Activated T-cell treated with anti-CD3 and anti-CD28 coated beads, Interleukin-2, amount 50 U/mL, for 1 hour (primary cell): ENCODE measurements at places on chromosomes 3 and 15.
A peak's percentile ranks its signal among the peaks of the same experiment; 100 is the strongest.

DNA sequence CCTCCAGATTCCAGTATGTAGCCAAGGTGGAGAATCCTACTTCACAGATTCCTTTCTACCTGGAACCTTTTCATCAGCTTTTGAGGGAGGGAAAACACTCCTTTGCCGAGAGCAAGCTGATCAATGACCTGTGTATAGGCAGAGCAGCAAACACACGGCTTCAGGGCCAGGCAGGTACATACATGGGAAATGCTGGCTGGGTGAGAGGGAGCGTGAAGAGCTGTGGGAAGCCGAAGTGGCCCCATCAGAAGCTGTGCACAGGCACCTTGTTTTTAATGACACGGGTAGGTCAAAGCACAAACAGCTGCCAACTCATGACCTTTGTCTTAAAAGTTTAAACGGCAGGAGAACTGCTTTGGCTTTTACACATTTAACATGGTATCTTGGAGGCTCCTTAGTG lies 25.3 kb downstream of the STARD5 start:
- DNase-seq: no peak

- DNase-seq: no peak
Measured at GRCh38 chr15:98568382-98569017, 79.8 kb upstream of the IGF1R start.

DNA sequence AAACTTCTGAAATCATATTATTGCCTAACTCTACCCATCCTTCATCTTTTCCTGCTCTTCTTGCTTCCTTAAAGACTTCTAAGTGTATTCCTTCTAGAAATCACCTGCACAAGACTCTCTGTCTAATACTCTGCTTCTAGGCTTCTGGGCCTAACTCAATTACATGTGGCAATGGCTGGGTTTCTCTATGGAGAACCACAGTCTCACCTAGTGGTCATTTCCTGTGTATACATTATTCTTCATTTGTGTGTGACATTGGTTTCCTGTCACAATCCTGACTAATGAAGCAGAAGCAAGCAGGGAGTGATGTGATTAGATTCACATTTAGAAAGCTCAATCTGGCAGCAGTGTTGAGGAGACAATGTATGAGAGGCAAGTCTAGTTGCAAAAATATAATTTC lies 16.9 kb upstream of the CLDN1 start:
- DNase-seq: no peak

GRCh38 chr15:28289694-28290463 lies 32.1 kb downstream of the HERC2 start:
- DNase-seq: no peak

- DNase-seq: no peak
Measured at GRCh38 chr15:78536134-78536533, 4.1 kb upstream of the PSMA4 start.

DNA sequence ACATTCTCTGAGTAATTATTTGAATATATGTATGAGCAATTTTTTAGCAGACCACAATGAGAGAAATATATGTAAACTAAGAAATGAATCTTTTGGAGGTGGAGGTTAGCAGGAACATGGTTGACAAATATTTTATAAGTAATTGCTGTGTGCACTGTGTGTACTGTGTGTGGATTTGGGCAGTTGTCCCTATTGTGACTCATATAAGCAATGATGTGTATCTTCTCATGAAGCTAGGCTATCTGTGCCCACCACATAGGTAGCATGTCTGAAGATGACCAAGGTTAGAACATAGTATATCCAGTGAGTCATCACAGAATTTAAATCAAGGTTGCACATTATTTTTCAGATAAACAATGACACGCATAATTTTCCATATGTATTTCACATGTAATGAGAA lies 713.9 kb upstream of the GBE1 start:
- DNase-seq: no peak

DNA sequence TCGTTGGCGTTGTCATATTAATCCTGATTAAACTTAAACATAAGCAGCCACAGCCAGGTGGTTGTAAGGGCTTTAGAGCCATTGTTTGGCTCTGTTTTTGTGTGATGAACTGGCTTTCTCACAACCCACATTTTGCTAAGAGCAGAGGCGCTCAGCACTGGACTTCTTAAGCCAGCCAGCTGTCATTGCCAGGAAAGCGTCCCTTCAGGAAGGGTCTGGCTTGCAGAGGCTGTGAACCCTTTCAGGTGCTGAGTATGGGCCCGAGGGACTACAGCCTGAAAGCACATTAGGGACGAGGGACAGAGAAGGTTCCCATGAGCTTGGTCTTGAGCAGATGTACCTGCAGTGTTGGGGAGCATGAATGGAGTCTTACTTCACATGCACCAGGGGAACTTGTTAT lies 112.3 kb downstream of the CHCHD6 start:
- no peak for DNase-seq

- DNase-seq: no peak
Measured at GRCh38 chr3:60528651-60529050, 722.6 kb downstream of the FHIT start.

GRCh38 chr15:74906067-74906449 lies 593 bp downstream of the FAM219B start:
- DNase-seq: no peak

DNA sequence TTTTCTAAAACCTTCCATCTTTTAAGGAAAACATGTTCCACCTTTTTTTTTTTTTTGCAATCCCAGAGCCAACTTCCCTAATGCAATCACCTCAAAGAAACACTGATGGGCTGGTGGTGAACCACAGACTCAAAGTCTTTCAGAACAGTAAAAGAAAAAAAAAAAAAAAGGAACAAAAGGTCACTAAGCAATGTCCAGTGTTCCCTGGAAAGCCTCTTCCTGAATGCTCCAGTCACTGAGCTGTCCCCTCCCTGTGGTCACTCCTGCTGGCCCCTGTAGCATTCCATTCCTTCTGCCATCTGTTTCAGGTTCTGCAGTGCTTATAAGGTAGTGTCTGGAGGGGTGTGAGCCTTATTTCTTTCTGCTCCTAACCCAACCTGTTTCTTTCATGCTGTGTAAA lies 53.3 kb downstream of the AAGAB start:
- DNase-seq: no peak

GRCh38 chr3:134641671-134642300 lies 9.0 kb downstream of the KY start:
- no peak for DNase-seq

- DNase-seq: no peak
Measured at GRCh38 chr15:36810656-36811449, 231.4 kb downstream of the CDIN1 start.

DNA sequence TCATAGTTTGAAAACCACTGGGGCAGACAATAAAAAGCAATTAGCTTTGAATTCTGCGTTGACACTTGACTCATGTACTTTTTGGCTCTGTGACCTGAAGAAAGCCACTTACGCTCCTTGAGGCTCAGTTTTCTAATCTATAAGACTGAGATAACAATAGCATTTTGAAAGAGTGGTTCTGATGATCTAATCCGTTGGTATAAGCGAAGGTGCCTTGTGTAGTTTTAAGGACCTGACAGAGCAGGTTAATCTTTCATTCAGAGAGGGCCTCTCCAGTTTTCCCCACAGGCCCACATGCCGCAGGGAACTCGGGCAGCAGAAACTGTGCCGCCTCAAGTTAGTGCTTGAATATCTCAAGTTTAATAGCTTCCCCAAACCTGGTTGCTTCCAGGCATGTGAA lies 306.0 kb upstream of the GBE1 start:
- DNase-seq: no peak

DNA sequence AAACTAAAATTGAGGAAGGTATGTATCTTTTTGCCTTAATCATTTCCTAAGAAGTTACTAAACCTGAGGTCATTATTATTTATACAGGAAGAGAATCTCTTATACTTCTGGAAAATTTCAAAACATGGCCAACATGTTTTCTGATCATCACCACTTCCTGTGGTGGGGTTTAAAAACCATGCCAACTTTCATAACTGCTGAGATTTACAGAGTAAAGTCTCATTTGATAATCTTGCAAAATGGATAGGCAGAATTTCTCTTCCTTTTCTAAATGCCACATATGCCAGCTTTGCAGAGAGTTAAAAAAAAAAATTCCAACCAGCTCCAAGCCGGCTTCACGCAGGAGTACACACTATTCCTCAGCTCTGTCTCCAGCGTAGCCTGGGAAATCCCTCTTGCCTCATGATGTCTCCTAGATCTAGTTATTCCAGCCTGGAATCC lies 124.3 kb upstream of the SPRED1 start:
- no peak for DNase-seq

DNA sequence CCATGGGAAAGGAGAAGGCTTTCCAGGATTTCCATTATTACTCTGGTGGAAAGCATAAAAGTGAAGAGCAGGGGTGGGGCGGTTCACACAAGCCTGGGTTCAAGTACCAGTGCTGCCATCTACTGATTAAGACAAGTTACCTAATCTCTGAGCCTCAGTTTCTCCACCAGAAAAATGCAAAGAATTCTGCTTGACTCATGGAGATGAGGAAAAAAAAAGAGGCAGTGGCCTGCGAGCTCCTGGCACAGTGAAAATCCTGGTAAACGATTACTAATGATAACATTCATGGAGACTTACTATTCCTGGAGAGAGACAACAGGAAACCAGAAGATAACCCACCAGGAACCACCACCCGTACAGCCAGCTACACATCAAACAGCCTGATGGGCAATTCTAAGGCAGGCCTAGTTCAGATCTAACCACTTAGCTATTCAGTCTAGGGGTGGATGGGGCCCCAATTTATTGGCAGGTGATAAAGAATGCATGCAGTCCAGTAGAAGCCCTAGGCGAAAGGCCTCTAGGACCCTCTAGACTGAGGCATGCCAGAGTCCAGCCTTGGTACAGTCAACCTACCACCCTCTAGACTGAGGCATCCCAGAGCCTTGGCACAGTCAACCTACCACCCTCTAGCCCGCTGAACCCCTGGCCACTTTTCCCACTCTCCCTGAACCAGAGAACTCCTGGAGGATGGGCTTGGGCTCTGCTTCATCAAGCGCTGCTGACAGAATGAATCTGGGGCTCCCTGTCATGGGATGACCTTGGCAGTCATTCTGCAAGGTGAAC lies 2.5 kb downstream of the AMOTL2 start:
- DNase-seq: no peak

GRCh38 chr3:129045675-129046036 lies 14.9 kb upstream of the GP9 start:
- DNase-seq: peak; percentile 65

DNA sequence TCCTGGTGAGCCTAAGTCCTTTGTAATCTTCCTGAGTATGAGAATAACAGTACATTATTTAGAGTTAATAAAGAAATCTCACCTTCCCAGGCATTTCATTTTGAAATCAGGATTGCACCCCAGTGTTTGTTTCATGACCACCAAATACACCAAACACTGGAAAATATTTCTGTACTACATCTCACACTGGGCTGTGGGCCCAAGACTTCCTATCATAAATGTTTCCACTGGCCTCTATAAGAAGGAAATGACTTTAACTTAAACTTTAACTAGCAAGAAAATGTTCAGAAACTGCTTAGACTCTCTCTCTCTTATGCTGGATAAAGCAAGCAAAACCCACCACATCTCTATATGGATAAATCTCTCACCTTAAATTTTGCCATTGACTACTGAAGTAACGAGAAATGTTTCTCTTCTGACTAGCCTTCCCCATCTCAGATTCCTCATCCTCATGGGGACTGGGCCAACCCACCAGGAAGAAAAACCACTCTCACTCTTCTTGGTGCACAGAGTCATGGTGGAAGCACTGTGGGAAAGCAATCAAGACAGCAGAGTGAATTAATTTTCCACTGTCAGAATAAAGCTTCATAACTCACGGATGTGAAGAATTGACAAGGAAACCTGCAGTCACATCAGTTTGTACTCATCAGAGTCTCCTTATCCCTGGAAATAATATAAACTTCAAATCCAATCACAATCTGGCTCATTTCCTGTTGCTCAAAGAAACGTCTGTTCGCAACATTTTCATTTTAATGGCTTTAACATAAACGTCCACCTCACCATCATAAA lies 859.6 kb downstream of the EPHA3 start:
- DNase-seq: no peak

- DNase-seq: no peak
Measured at GRCh38 chr3:10286596-10287295, 6.0 kb downstream of the GHRL start.

- DNase-seq: no peak
Measured at GRCh38 chr3:130093741-130094391, 12.2 kb downstream of the ALG1L2 start.

GRCh38 chr15:80558631-80559319 lies 136.3 kb upstream of the ABHD17C start:
- DNase-seq: no peak

DNA sequence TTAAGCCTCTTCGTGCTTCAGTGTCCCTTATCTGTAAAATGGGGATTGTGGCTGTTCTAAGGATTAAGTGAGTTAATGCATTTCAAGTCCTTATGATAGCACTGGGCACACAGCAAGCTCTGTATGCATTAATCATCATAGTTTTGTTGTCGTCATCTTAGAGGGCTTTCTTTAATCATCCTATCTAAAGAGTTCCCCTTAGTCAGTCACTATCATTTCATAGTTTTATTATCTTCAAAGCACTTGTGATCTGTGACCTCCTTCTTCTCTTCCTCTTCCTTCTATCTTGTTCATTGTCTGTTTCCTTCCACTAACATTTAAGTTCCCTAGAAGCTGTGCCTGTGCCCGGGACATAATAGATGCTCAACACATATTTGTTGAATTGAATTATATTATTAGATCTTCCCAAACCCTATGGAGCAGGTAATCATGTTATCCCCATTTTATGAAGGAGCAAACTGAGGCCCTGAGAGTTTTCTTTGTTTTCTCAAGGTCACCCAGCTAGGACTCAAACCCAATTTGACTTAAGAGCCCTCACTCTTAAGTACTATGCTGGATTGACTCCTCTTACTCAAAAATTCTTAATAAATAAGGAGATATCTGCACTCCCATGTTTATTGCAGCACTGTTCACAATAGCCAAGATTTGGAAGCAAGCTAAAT lies 24.1 kb downstream of the DUOX2 start:
- DNase-seq: no peak

GRCh38 chr3:139893963-139894642 lies 40.9 kb upstream of the CLSTN2 start:
- no peak for DNase-seq

- no peak for DNase-seq
Measured at GRCh38 chr15:56040081-56041035, 46.9 kb upstream of the NEDD4 start.

DNA sequence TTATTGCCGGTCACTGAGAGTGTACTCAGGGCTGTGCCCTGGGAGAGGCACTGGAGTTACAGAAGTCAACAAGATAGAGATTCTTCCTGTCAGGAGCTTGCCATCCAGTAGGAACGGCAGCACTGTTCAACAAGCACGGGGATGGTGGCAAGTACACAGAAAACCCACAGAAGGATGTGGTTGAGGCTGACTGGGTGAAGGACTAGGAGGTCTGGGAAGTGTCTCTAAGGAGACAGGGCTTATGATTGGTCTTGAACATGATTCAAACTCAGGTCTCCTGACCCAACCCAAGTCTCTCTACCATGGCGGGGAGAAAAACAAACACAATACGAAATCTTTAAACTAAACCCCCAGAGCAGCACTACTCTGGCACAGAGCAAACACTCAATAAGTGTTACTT lies 37.6 kb downstream of the ERICH6 start:
- DNase-seq: no peak
